Esophagus squamous epithelium (tissue), 5 donors: ENCODE measurements at places on chromosomes 7 and 10.
A peak's percentile ranks its signal among the peaks of the same experiment; 100 is the strongest.

GRCh38 chr10:130489891-130490290 lies 353.7 kb downstream of the GLRX3 start:
- no peak for DNase-seq
- no peaks in the 10 kb centered on the region for H3K36me3 ChIP-seq
- no peaks in the 10 kb centered on the region for H3K27me3 ChIP-seq
- no peak overlapping the region for H3K4me3 ChIP-seq
- H3K4me1 ChIP-seq = no peaks in the 10 kb centered on the region
- no peak overlapping the region for H3K27ac ChIP-seq

DNA sequence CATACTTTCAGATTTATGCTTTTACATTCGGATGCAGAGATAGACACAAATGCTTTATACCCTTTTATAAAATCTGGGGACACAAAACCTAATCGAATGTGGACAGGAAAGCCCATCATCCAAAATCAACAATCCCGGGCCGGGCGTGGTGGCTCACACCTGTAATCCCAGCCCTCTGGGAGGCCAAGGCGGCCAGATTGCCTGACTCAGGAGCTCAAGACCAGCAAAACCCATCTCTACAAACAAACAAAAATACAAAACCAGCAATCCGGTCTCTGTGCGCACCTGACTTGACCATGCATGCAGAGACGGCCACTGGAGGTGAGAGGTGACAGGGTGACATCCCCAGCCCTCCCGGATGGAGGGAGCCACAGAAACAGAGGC lies 13.5 kb downstream of the COBL start:
- no peaks in the 10 kb centered on the region for H3K27me3 ChIP-seq
- no peaks in the 10 kb centered on the region for H3K36me3 ChIP-seq
- H3K27ac ChIP-seq = no peak overlapping the region
- no peaks in the 10 kb centered on the region for H3K4me1 ChIP-seq
- no peak overlapping the region for H3K4me3 ChIP-seq
- DNase-seq = no peak

- H3K27ac ChIP-seq = no peak overlapping the region
- H3K4me1 ChIP-seq = no peaks in the 10 kb centered on the region
- DNase-seq = no peak
- no peaks in the 10 kb centered on the region for H3K27me3 ChIP-seq
Measured at GRCh38 chr10:17375936-17376584, 78.3 kb downstream of the ST8SIA6 start.

- no peak for DNase-seq
- no peaks in the 10 kb centered on the region for H3K27me3 ChIP-seq
- H3K36me3 ChIP-seq = no peaks in the 10 kb centered on the region
- peak overlapping the region; percentile 58 for H3K27ac ChIP-seq
- no peak overlapping the region for H3K4me3 ChIP-seq
Measured at GRCh38 chr7:28685242-28685643, 272.9 kb downstream of the TRIL start.
